Mesenteric fat pad (tissue), 1 donor: ENCODE measurements at places on chromosomes 5 and 9. TPM values are rescaled to one million over a fixed set of nuclear protein-coding genes. Genes with fewer than 3 reads are reported as not detected.

GRCh38 chr9:92804727-92805126, 40.1 kb upstream of the BICD2 start:
- no peak for DNase-seq

The OTP gene
- total RNA-seq: not detected

The SLC36A2 gene
- not detected for total RNA-seq

GRCh38 chr5:136749016-136749415, 383.7 kb upstream of the TRPC7 start:
- DNase-seq: no peak
